ENCODE measurements at places on chromosomes 3 and 15.

DNA sequence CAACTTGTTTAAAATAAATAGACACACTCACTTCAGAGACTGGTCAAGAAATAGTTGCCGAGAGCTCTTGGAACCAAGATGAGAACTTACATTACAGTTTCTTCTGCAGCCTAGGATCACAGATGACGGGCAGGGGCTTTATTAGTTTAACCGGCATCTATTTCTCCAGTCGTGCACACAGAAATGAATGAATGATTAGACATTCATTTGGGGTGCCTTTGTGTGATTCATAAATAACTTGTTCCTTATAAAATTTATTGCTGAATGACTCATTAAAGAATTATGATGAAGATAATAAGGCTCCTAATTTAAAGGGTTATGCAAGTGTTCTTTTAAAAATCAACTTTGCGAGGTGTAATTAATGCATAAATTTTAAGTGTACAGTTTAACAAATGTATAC, 20.8 kb downstream of the NFKBIZ start:
- no peak for DNase-seq

GRCh38 chr15:71469413-71469812, 340.9 kb upstream of the NR2E3 start:
- peak; percentile 30 for DNase-seq

DNA sequence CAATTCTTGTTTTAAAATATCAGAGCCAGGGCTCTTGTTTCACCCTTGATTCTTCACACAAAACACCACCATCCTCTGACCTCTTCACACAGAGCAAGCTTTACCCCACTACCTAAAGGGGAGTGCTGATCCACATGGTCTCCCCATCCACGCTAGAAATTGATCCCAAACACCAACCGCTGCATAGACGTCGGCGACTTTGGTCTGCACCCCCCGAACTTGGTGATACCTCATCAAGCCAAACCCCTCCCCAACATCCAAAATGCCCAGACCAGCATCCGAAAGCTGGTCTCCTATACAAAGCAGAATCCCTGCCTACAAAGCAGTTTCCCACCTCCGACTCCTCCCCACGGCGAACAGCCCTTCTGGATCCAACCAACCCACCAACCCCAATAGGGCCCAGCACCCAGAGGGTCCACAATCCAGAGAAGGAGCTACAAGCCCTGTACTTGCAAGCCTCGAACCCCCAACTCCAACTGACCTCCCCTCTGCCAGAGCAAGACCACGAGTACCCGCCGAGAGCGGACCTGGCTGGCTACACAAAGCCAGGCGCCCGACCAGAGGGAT, 25.8 kb upstream of the MTHFS start:
- DNase-seq, result no peak

DNA sequence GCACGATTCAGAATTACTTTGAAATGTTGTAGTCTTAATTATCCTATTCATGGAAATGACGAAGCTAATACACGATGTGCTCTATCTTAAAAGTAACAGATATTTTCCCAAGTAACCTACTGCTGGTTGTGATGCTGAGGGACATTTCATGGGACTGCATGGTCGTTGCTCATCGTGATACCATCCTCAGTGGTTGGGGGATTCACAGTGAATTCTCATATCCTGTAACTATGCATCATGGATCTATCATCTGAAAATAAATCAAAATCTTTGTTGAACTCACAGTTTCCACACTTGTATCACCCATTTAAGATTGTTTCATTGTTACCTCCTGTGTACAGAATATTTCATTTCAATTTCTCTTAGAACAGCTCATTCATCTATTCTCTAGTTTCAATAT, 84.7 kb downstream of the OPA1 start:
- DNase-seq, result no peak

DNA sequence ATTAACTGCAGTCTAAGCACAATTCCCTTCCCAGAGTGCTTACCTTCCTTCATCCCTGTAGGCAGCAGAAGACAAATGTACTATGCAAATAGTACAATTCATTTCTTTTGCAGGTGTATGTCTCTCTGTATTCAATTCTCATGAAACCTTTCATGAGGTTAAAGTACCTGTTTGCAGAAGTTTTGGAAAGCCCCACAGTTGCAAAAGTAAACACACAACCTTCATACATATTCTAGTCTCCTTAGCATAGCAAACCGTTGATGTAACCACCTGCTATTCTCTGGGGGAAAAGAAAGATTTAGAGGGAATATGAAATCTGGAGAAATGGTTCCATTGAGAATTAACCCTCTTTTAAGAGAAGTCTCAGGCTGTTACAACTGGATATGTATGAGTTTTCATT, 200.3 kb upstream of the SUCLG2 start:
- DNase-seq, result no peak

GRCh38 chr3:87088993-87089841, 98.3 kb upstream of the VGLL3 start:
- DNase-seq, result peak; percentile 76

DNA sequence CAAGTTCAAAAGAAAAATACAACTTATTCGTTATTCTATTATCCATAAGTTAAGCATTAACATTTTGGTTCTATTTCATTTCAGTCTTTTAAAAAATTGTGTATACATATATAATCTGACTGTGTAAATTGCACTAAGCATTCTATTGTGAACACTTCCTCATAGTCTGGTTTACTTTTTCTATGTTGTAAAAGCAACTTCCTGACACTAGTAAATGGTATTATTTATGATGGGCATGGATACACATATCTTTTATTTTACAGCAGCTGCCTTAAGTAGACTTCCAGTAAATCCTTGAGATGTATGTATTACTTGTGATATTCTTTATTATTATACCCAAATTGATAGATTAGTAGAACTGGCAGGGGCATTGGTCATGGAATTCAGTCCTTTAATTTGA, 58.2 kb downstream of the FNDC3B start:
- no peak for DNase-seq

DNA sequence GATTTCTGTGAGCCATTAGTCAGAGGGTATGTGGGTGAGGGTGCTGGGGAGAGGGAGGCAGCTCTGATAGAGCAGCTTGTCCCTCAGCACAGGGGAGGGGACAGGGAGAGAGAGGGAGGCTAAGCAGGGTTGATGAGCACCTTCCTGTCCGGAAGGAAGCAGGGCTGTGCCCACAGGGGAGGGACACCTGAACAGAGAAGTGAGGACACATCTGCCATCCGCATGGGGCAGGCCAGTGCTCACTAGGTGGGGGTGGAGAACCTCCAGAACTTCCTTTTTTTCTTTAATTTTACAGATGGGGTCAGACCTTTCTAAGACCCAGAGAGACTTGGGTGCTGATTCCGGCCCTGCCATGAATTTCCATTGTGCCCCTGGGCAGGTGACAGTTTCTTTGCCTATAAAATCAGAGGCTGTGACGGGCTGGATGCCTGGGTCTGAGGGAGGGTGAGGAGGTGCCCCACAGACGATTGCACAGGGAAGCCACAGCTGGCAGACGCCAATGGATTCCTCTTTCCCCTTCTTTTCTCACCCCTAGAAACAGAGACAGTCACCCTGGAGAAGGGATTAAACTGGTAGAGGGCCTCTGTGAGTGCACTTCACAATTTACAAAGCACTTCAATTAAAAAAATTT, 4.1 kb upstream of the TGM5 start:
- no peak for DNase-seq

- DNase-seq, result peak; percentile 98
Measured at GRCh38 chr3:123660900-123661299, 76.0 kb upstream of the HACD2 start.

DNA sequence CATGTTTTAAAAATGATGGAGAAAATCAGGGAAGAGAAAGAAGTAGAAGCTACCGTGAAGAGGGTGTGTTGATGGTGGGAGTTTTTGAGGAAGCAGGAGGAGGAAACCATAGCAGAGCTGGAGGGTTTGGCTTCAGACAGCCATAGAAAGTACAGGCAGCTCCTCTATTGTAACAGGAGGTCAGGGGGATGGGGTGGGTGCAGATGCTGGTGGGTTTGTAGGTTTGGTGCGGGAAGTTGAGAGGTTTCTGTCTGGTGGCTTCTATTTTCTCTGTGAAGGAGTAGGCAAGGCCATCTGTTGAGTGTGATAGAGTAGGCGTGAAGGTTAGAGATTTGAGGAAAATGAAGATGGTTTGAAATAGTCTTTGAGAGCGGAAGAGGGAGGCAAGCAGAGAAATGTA, 97.7 kb upstream of the TBC1D5 start:
- no peak for DNase-seq

DNA sequence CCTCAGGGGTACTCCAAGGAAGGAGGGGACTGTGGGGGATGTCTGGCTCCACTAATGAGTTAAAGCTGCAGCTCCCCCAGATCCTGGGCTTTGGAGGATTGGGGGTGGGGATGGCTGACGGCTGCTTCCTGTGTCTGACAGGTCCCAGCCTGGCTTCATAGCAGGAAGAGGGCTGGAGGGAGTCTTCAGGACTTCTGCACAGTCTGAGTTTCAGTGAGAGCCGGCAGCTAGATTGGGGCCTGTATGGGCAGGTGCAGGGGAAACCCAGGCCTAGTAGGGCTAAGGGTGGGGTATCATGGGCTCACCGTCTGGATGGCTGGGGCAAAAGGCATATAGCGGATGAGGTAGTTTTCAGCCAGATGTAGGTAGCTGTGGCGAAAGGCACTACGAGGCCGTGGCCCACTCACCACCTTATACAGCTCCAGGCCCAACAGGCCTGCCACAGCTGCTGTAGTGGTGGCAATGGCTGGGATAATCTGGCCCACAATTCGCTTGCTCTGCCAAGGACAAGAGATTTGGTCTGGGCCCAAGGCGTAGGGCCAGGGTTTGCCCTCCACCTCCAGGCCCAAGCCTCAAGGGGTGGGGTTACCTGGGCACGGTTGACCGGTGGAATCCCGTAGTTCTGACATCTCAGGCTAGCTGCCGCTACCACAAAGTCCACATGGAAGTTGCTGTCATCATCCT, 4.5 kb downstream of the INKA1 start:
- DNase-seq, result no peak

GRCh38 chr3:129764090-129764489, 129.4 kb downstream of the TMCC1 start:
- no peak for DNase-seq

DNA sequence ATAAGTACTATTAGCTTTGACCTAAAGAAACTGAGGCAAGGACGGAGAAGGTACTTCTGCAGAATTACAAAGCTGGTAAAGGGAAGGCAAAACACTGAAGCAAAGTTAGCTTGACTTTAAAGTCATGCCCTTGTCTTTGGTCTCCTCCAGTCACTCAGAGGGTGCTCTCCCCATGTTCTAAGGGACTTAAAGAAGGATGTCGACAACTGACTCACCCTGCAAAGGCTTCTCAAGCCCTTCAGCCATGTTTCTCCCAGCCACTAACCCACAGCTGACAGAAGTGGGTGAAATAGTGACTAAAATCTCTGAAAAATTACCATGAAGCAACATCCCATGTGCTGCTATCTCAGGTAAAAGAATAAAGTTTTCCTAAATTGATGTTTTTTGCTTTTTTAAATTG, 46.4 kb downstream of the SUCLG2 start:
- no peak for DNase-seq

DNA sequence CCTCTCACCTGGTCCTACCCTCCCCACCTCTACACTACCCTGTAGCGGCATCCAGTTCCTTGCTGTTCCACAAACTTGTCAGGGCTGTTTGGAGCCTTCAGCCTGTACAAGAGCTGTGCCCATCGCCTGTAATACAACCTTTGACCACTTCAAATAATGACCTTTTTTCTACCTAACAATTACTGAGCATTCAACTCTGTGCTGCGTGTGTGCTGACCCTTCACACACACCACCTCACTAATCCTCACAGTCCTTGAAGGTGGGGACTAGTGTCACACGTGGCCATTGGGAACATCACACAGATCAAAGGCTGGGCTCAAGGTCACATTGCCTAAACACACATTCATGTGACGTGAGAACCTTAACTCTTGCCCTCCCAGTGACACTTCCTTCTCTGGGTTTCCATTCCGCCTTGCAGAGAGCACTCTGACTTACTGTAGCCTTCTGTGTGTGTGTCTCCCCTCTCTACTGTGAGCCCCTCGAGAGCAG, 3.1 kb downstream of the C3orf20 start:
- DNase-seq, result no peak

DNA sequence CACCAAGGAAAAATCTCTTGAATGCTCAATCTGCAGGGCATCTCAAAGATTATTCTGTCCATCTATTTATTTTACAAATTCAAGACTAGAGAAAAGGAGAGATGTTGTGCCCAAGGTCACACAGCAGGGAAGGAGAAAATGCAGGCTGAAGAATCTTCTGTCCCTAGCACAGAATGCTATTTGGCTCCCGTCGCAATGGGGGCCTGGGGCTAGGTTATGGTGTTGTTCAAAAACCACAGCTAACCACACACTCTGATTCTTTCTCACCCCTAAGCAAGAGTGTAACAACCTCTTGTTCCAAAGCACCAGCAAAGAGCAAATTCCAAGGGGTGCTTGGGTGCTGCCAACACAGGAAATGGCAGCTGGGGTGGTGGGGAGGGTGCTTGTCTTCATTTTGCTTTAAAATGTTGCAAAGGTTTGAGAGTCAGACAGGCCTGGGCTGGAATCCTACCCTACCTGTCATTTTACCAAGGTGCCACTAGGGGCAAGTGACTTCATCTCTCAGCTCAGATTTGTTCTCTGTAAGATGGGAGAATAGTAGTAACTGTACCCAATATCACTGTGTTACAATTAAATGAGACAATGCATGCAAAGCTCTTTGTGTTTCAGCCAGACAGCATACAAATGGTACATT, 112.5 kb downstream of the ADAMTS9 start:
- peak; percentile 35 for DNase-seq

DNA sequence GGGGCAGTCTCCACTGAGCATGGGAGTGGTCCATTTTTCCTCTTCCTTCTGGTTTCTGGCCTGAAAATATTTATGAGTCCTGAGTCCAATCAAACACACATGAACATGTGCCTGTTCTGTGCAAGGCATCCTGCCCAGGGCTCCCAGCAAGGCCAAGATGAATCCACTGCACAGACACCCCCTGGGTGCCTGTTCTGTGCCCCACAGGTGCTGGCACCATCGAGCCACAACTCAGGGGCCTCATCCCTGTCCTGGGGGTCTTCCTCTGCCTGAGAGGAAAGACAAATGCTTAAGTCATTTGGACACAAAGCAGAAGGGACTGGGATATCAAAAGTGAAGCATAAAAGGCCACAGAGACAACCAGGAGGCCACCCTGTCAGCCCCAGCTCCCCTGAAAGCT, 87.4 kb upstream of the IQSEC1 start:
- no peak for DNase-seq

DNA sequence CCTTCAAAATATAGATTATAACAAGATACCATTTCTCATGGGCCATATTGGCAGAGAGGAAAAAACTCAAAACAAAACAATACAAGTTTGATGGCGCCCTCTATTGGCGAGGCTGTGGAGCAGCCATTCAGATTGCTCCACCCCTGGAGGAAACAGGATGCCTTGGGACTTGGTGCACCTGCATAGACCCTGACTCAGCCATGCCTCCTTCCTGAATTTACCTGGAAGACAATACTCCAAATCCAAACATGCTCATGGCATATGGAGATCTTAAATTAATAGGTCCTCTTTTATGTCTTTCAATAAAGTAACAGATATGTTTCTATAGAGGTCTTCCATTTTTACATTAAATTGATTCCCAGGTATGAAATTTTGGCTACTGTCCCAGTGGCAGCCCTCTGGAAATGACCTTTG, 90.0 kb downstream of the APBA2 start:
- DNase-seq, result peak; percentile 60
